Pulmonary artery endothelial cell (primary cell): ENCODE measurements at places on chromosomes 11 and 22.

- DNase-seq: no peak
These were observed 7.0 kb upstream of the GAB2 start for GRCh38 chr11:78424334-78425270.

- DNase-seq: no peak
These were observed 43.3 kb downstream of the NOX4 start for GRCh38 chr11:89447845-89448244.

GRCh38 chr11:6354651-6355485 is 34.6 kb upstream of the CAVIN3 start:
- no peak for DNase-seq

DNA sequence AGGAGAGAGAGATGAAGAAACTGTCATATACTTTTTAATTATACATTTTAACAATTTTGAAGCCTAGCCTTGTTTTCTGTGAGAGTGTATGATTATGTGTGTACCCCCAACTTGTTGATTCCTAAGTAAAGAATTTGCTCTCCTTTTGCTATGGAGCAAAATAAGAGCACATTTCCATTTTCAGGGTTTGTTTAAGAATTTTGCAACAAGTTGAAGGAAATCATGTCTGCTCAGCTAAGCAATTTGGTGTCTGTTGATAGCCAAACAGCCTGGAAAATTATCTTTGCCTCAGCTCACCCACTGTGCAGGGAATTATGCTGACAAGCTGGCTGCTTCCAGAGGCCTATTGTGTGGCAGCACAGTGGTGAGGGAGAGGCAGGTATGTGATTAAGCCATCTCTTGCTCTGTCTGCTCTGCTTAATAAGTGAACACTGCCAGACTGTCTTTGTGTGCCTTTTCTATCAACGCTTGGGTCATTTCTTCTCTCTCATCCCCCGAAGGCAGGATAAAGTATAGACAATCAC is 135.1 kb upstream of the TTC12 start:
- no peak for DNase-seq

DNA sequence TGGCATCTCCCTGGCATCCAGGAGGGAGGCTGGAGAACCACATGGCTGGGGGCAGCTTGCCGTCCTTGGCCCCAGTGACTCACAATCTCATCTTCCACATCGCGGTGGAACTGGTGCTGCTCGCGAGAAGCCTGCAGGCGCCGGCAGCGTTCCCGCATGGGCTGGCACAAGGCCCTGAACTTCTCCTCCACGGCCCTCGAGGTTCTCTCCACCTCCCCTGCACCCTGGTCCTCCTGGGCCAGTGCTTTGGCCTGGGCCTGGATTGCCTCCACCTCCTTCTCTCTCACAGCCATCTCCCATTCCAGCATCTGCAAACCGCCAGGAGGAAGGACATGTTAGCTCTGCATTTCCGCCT is 16.3 kb upstream of the RBM4B start:
- DNase-seq: no peak

- no peak for DNase-seq
These were observed 35.7 kb downstream of the TRIM29 start for GRCh38 chr11:120102050-120102863.

DNA sequence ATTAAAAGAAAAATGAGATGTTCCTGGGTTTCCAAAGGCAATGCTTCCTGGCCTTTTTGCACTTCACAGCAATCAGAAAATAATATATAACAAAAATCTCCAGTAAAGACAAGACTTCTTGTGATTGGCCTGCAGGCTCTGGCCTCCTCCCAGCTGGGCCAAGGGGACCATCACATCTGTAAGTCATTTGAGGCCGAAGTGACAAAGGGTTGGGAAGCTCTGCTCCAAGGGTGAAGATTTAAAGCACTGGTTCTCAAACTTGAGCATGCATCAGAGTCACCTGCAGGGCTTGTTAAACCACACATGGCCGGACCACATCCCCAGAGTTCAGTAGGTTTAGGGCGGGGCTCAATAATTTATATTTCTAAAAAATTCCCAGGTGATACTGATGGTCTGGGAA is 32.1 kb downstream of the ARFGAP2 start:
- DNase-seq: no peak

GRCh38 chr22:46951973-46952372 is 189.5 kb downstream of the TBC1D22A start:
- DNase-seq: no peak

- DNase-seq: no peak
These were observed 109.6 kb downstream of the RRAS2 start for GRCh38 chr11:14249121-14249963.

GRCh38 chr22:23779731-23780130 is 7.0 kb upstream of the SMARCB1 start:
- no peak for DNase-seq

- no peak for DNase-seq
These were observed 35.5 kb upstream of the CCDC188 start for GRCh38 chr22:20186183-20186870.

GRCh38 chr11:14793546-14793945 is 98.5 kb downstream of the CYP2R1 start:
- no peak for DNase-seq

- DNase-seq: no peak
These were observed 192.6 kb upstream of the E2F8 start for GRCh38 chr11:19433367-19433766.

DNA sequence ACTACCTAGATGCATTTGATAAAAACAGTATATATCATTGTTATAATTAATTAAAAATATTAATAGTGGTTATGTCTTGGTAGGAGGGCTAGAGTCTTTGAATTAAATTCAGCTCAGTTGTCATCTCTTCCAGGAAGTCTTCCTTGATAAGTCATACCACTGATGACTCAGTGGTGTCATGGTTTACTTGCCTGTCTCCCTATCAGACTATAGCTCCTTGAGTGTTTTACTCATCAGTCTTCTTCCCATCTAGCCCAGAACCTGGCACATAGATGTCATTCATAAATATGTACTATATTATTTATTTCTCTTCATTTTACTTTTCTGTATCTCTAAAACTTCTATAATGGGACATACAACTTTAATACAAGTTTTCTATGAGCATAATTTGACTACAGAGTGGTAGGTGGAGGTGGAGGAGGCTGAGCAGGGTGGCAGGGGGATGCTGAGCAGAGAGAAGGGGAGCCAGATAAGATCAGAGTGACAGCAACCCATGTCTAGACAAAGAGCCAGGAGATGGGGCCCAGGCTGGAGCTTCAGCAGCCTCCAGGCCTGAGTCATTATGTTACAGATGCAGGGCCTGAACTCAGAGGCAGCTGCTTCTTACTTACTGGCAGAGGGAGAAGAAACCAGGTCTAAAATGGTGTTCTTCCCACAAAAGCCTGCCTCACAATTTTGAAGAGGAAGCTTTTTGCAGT is 82.3 kb upstream of the PHOX2A start:
- no peak for DNase-seq

- DNase-seq: no peak
These were observed 13.8 kb downstream of the PLXNB2 start for GRCh38 chr22:50293441-50294318.

DNA sequence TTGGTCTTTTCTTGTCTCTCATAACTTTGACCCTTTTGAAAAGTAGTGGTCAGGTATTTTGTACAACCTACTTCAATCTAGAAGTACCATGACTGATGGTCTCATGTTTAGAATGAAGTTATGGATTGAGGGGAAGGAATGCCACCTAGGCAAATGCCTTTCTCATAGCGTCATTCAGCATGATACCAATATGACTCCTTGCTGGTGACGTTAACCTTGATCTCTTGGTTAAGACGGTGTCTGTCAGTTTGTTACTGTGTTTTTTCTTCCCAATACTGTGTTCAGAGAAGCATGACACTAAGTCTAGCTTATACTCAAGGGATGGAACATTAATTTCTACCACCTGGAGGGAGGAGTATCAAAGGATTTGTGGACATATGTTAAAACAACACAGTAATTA is 130.9 kb downstream of the KIF18A start:
- DNase-seq: no peak

- DNase-seq: no peak
These were observed 15.8 kb upstream of the OMP start for GRCh38 chr11:77086521-77087472.

GRCh38 chr11:16956538-16957153 is 57.6 kb downstream of the PLEKHA7 start:
- DNase-seq: no peak

DNA sequence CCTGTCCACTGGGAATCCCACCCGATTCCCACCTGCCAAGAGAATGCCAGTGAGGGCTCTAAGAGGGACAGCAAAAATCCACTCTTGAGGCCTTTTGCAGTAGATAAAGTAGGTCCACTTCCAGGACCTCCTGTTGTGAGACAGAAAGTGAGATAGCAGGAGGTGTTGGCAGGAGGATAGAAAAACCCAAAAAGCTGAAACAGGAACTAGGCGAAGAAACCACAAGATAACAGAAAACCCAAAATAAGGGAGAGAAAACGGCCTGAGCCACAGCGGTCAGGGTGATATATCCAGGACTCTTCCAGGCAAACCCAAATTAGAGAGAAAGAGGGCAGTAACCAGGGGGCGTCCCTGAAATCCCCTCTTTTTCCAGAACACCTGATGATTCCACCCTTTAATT is 79.7 kb upstream of the LINC01488 start:
- DNase-seq: no peak

DNA sequence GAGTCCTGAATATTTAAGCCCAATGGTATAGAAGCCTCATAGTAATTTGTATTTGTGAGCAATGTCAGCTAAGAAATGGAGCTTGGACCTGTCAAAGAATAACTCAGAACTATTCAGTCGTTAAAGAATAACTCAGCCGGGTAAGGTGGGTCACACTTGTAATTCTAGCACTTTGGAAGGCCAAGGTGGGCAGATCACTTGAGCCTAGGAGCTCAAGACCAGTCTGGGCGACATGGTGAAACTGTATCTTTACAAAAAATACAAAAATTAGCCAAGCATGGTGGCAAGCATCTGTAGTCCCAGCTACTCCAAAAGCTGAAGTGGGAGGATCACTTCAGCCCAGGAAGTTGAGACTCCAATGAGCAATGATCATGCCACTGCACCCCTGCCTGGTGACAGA is 1526.5 kb downstream of the LRRC4C start:
- no peak for DNase-seq

- DNase-seq: no peak
These were observed 327.1 kb upstream of the DDI1 start for GRCh38 chr11:103709371-103709770.

GRCh38 chr11:118785362-118785761 is 5.6 kb downstream of the DDX6 start:
- no peak for DNase-seq

DNA sequence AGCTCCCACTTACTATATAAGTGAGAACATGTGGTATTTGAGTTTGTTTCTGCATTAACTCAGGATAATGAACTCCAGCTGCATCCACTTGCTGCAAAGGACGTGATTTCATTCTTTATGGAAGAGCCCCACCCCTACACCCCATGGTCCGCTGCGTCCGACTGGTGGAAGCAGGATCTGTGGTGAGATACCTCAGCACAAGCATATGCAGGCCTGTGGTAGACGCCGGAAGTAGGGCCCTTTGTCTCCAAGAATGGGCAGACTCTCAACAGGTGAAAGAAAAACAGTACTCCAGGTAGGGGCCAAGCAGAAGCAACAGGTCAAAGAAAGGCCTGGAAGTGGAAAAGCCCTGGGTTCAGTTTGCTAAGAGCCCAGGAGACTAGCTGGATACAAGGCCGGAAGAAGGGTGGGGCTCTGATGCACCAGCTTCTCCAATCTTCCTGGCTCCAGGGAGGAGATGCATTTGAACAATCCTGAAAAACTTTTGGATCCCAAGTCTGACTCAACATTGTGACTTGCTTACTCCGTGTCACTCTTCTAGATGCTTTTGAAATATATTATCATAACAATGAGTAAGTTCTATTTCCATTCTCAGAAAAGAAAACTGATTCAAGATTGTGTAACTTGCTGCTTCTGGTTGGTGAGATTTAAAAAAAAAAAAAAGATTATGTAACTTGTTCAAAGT is 30.4 kb downstream of the NEAT1 start:
- no peak for DNase-seq

GRCh38 chr22:44838316-44839016 is 86.1 kb downstream of the ARHGAP8 start:
- DNase-seq: no peak

DNA sequence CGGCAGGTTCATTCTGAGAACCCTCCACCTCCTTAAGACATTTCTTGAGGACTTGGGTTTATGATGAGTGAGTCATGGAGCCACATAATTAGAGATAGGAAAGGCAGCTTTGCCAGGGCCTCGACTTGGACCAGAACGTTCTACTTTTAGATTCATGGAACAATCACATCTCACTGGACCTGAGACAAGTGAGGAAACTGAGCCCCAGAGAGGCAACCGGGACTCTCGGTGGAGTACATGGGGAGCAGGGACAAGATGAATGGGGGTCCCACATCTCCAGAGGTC is 59.5 kb downstream of the LINC01488 start:
- DNase-seq: no peak

- DNase-seq: no peak
These were observed 14.0 kb upstream of the KCNJ11 start for GRCh38 chr11:17402486-17402885.

GRCh38 chr11:65069217-65069616 is 10.9 kb upstream of the NAALADL1 start:
- no peak for DNase-seq

- no peak for DNase-seq
These were observed 52.8 kb downstream of the BCR start for GRCh38 chr22:23233084-23233531.

GRCh38 chr11:1628506-1629325 is 859 bp upstream of the KRTAP5-5 start:
- DNase-seq: no peak

- no peak for DNase-seq
These were observed 14.3 kb downstream of the ZC3H7B start for GRCh38 chr22:41315586-41315985.

DNA sequence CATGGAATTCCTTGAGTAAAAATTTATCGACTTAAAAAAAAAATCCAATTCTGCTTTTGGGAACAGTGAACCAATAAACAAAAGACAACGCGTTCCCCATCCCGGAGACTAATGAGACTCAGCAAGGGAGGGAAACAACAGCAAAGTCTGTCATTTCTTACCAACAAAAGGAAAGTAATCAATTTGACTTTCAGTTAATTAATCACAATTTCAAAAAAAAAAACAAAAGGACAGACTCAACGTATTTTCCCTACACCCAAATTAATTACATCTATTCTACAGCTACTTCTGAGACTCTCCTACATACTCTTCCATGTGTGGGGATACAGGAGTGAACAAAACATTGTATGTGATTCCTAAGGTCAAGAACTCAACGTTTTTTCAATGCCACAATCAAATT is 1.9 kb downstream of the RDX start:
- DNase-seq: no peak

DNA sequence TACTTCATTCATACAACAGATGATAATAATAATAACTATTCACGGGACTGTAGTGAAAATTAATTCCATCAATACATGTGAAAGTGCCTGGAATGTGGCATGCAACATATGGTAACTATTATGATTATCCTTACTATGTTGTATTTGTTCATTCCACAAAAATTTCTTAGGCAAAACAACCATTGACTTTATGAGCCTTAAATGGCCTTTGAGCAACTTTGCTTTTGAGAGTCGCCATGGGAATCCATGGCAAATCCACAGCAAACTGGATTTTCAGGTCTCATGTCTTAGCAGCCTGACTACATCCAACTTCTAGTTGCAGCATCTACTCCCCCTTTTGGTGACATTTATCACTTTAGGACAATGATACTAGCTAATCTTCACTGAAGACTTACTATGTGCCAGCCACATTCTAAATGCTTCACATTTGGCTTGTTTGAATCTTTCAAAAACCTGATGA is 56.8 kb downstream of the SLC1A2 start:
- no peak for DNase-seq
